Lung microvascular endothelial cell (primary cell): ENCODE measurements at places on chromosomes 16 and 17.

GRCh38 chr17:6677158-6677831, 25.7 kb downstream of the C17orf100 start:
- DNase-seq, result no peak

DNA sequence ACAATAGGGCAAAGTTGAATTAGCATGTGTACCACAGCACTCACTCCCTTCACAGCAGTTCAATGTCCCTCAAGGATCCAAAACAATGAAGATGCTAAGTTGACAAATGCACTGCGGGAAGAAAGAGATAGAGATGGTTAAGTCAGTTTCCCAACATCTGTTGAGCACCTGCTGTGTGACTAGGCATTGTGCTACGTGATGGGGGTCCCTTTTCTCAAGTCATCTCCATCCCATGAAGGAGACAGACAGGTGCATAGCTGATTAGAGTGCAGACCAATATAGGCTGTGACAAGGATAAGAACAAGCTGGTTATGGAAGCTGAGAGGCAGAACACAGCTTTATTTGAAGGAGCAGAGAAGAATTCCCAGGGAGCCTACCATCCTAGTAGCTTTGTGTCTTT, 114.2 kb downstream of the HAPSTR1 start:
- DNase-seq, result no peak

DNA sequence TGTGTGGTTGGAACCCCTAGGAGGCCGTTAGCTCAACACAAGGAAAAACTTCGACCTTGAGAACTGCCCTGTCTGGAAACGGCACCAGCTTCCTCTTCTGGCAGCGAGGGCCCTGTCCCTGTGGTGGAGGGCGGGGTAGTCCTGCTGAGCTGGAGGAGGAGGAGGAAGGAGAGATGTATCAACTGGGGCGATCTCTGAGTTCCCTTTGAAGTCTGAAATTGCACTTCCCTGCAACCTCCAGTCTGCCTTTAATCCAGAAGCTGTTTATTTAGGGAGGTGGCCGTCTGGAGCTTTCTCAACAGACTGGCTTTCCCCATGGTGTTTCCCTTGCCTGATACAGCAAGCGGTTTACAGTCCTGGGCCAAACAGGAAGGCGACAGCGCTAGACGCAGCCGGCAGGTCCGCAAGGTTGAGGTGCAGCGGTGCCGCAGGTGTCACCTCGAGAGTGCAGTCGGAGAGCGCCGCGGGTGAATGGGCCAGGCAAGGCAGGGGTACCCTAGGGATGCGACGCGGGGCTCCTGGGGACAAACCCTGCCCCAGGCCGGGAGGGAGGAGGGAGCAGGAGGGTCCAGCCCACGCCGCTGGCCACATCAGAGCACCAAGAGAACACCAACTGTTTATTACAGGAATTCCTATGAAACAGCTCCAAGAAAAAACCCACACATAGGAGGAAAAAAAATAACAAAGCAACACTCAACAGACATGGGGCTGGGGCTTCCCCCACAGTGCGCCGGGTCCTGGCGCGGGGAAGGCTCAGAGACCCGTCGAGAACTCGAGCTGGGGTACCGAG, 11.4 kb upstream of the MRPS23 start:
- no peak for DNase-seq

GRCh38 chr16:67412294-67412693, 4.0 kb downstream of the ZDHHC1 start:
- DNase-seq, result no peak

GRCh38 chr17:867896-868489, 85.8 kb downstream of the MRM3 start:
- DNase-seq, result no peak

DNA sequence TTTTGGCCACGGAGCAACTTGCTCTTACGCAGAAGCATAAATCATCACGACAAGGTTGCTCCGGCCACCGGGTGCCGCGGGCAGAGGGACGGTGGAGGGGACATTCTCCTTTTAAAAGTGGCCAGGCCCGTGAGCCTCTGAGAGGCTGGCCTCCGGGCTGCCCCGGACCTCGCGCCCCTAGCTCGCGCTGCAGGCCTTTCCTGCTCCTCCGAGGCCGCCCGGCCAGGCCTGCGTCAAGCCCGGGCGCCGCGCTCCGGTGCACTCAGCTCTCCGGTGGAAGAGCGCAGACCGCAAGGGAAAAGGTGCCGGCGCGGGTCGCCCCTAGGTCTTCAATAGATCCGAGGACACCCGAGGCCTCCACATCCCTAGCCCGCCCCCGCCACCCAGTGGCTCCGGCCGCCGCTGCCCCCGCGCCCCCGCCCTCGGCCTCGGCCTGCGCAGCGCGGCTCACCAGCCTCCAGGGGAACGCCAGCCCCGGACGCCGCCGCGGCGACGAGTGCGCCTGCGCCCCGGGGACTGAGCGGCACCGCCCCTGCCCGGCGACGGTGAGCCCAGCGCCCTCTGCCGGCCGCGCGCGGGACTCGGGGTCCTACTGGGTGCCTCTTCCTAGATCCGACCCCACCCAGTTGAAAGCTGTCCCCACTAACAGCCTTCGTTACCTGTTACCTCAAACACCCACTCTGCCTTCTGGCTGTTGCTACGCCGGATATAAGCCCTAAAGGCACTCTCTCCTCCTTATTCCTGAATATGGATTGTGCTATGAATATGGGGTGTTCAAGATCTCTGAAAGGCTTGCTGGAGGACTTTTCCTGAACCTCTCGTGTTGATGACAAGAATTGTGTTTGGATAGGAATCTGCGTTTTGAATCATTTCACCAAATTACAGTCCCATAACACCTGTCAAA, at the start of gene LYRM9:
Gene LYRM9 (minus strand): TSS at position 500 of the 904 bp plus-strand sequence. CDS start 10,671 bp downstream, outside the sequence.
- DNase-seq, result peak; percentile 91

GRCh38 chr16:71882505-71883167, 1.3 kb downstream of the ZNF821 start:
- DNase-seq, result peak; percentile 80

- DNase-seq, result no peak
Observed at GRCh38 chr16:78970650-78971049, 629.9 kb downstream of the MAF start.

DNA sequence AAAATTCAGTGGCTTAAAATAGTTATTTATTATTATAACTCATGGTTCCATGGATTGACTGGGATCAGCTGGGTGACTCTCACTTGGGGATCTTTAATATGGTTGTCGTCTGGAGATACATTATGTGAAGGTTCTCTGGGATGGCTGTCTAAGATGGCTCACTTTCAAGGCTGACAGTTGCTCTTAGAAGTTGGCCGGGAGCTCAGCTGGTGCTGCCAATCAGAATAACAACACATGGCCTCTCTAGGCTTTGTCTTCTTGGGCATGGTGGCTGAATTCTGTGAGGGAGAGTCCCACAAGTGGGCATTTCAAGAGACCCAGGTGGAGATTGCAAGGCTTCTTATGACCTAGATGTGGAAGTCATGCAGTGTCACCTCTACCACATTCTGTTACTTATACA, 269.7 kb downstream of the CA10 start:
- no peak for DNase-seq

GRCh38 chr17:77115510-77115909, 25.3 kb upstream of the SEC14L1 start:
- DNase-seq, result peak; percentile 84

- no peak for DNase-seq
Observed at GRCh38 chr17:72996791-72997190, 95.7 kb downstream of the SLC39A11 start.

DNA sequence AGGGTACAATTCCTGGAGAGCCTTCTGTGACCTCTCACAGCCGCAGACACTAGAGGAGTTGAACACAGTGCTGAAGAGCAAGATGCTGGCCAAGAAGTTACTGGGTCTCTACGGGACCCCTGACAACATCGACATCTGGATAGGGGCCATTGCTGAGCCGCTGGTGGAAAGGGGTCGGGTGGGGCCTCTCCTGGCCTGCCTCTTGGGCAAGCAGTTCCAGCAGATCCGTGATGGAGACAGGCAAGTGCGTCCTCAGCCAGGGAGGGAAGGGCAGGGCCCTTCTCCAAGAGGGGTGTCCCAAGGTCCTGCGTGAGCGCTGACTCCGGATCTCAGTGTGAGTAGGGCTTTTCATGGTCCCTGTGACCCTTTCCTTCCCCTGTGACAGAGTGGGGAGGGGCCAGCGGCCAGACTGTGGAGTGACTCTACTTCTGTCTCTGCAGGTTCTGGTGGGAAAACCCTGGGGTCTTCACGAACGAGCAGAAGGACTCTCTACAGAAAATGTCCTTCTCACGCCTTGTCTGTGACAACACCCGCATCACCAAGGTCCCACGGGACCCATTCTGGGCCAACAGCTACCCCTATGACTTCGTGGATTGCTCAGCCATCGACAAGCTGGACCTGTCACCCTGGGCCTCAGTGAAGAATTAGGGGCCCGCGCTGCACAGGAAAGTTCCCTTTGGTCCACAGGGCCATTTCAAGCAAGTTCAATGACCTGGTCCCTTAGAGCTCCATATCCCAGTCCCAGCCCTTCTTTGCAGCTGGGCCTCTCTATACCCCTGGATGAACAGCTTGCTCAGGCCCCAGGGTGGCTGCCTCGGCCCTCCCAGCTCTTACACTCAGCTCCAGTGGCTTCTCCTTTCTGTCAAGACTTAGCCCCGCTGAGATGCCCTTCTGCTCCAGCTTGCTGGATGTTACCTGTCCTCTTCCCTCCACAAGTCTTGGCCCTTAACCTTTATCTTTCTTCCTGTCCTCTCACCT, 13.1 kb downstream of the MPO start:
- no peak for DNase-seq

GRCh38 chr17:79871131-79871530, 31.9 kb upstream of the CBX4 start:
- no peak for DNase-seq

DNA sequence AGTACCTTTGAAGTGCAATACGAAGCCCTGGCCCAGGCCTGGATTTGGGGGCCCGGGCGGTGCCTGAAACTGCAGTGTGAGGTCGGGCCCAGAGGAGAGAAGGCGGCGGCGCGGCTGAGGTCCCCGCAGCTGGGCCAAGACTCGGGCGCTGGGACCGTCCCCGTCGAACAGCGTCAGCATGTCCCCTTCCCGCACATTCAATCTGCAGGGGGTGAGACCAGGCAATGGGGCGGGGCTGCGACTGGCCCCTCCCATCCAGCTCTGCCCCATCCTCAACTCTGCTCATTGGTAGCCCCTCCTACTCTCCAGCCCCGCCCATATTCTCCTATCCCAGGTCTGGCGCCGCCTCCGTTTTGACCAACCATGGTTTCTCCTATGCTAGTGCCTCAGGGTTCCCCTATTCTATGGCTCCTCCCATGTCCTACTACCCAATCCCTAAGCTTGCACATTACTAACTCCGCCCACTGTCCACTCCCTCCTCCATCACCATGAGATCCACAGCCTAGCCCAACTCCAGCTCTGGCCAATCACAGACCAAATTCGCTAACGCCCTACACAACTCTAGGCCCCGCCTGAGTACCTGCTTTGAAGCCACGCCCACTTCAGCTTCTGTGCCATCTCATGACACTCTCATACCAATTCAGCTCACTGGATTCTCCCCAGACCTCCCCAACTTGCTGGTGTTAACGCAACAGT, 14.4 kb upstream of the CDIPT start:
- peak; percentile 25 for DNase-seq

DNA sequence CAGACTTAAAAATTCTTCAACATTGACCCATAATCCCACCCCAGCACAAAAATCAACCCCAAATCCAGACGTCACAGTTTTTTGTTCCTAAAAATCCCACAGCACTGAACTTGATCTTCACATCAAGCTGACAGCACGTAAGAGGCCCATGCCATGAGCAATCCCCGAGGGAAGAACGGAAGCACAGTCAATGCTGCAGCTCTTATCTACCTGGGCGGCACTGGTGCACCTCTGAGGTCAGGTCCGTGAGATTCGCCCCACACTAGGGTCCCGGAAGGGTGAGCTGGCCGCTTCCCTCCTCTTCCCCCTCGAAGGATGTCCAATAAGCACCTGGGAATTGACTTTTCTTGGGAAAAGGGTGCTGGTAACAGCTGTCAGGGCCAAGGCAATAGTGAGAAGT, 11.3 kb upstream of the ITGAE start:
- no peak for DNase-seq

GRCh38 chr16:80166082-80166481, 374.7 kb upstream of the DYNLRB2 start:
- DNase-seq, result no peak

GRCh38 chr17:46977348-46977747, 1.7 kb downstream of the RPRML start:
- DNase-seq, result peak; percentile 36

- DNase-seq, result no peak
Observed at GRCh38 chr16:81421536-81421935, 23.1 kb upstream of the CMIP start.

DNA sequence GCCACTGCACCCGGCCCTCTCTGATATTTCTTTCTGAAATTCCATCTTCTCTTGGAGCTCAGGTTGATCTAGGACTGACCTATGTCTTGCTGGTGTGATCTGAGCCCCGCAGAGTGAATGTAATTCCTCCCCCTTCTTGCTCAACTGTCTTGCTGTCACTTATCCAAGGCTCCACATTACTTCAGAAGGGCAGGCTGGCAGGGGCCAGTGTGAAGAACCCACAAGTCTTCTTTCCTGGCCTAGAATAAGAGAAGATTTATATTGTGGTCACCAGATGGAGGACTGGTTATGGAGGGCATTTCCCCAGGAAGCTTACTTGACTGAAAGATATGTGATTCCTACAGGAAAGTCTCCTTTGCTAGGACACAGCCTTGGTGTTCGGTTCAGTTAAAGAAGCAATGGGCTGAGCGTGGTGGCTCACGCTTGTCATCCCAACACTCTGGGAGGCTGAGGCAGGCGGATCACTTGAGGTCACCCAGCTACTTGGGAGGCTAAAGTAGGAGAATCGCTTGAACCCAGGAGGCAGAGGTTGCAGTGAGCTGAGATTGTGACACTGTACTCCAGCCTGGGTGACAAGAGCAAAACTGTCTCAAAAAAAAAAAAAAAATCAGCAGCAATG, 13.4 kb downstream of the ITGAL start:
- DNase-seq, result no peak

DNA sequence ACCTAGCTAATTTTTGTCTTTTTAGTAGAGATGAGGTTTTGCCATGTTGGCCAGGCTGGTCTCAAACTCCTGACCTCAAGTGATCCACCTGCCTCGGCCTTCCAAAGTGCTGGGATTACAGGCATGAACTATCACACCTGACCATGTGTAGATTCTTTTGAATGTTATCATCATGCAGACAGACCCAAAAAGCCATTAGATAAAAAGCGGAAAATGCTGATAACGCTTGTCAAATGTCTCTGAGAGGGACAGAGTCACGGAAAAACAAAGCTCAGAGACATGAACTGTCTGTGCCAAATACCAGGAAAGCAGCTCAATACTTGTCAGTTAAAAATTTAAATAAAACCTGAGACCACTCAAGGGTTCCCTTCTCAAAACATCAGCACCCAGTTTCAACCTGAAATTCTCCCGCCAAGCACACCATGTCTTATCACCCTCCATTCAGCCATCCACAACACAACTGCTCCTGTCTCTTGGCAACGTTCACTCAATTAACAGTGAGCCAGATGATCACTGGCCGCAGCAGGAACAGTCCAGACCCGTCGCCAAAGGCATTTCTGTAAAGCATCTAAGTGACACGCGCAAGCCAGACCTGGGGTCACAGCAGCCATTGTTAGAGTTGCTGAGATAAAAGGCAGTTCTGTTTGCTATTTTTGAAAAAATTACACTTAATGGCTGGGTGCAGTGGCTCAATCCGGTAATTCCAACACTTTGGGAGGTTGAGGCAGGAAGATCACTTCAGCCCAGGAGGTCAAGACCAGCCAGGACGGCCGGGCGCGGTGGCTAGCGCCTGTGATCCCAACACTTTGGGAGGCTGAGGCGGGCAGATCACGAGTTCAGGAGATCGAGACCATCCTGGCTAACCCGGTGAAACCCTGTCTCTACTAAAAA, 29.7 kb downstream of the FANCA start:
- DNase-seq, result peak; percentile 26
